ENCODE measurements at places on chromosomes 1 and 21.

GRCh38 chr21:45170987-45171386 lies 96.6 kb downstream of the ADARB1 start:
- no peak for DNase-seq

- DNase-seq, result no peak
Measured at GRCh38 chr1:94528299-94528698, 13.3 kb downstream of the F3 start.

DNA sequence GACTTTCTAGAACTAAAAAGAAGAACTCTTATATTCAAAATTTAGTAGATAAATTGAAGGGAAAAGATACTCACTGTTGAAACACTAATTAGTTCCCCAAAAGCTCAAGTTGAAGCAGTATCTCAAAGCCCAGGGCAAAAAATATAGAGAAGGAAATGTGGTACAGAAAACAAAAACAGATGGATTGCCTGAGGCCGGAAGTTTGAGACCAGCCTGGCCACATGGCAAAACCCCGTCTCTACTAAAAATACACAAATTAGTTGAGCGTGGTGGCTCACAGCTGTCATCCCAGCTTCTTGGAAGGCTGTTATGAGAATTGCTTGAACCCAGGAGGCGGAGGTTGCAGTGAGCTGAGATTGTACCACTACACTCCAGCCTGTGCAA lies 36.0 kb downstream of the FAM177B start:
- no peak for DNase-seq

GRCh38 chr1:66493731-66494130 lies 40.2 kb upstream of the SGIP1 start:
- DNase-seq, result no peak

GRCh38 chr1:67897270-67897949 lies 64.1 kb upstream of the GNG12 start:
- no peak for DNase-seq
